ENCODE measurements at places on chromosomes 1 and 21. TPM values are rescaled to one million over a fixed set of nuclear protein-coding genes. Genes with fewer than 3 reads are reported as not detected.

Gene ATP8B2
- total RNA-seq, result 26.4 TPM

Gene TSSK3
- total RNA-seq, result not detected

Gene TNFRSF4
- total RNA-seq, result not detected

Gene B3GALT5
- total RNA-seq, result under 0.01 TPM

Gene LIPI
- total RNA-seq, result not detected

Gene ARHGEF19
- total RNA-seq, result 28.1 TPM

Gene LMX1A
- total RNA-seq, result not detected

Gene PLCH2
- 79.0 TPM for total RNA-seq

Gene MYBPH
- not detected for total RNA-seq

Gene RYR2
- not detected for total RNA-seq

Gene HAO2
- not detected for total RNA-seq

Gene ALPL
- total RNA-seq, result not detected

Gene NTMT2
- total RNA-seq, result not detected

Gene OXCT2
- total RNA-seq, result 1.1 TPM

Gene KANK4
- 2.5 TPM for total RNA-seq

Gene TSPEAR
- not detected for total RNA-seq

Data from airway epithelial cell (primary cell).